ENCODE measurements at places on chromosomes 2 and 18. TPM values are rescaled to one million over a fixed set of nuclear protein-coding genes. Genes with fewer than 3 reads are reported as not detected.

The AKAIN1 gene
- polyA plus RNA-seq: not detected

The DSC2 gene
- polyA plus RNA-seq: 35.1 TPM

GRCh38 chr18:12393510-12393909 lies 14.2 kb upstream of the PRELID3A start:
- no peak for DNase-seq

GRCh38 chr18:55343396-55344073 lies 244.5 kb downstream of the TCF4 start:
- no peak for DNase-seq

DNA sequence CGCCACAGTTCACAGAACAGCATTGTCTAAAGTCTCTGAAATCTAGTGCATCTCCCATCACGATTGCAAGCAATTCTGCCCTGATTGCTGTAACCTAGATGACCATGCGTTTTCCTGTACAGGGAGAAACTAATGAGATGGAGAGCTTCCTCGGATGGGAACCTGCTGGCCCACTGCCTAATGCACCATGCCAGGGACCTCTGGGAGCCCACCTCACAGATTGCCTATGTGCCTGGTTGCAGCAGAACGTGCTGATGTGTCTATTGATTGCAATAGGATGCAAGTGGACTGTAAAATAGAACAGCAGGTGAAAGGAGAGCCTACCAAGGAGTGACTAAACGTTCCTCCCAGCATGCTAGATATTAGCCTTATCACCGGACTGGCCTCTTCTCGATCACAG lies 141.0 kb upstream of the RAB12 start:
- DNase-seq: no peak

- DNase-seq: no peak
Observed at GRCh38 chr2:1593371-1594122, 150.8 kb downstream of the PXDN start.

- DNase-seq: peak; percentile 35
Observed at GRCh38 chr18:56026509-56026908, 438.5 kb upstream of the TCF4 start.

- DNase-seq: no peak
Observed at GRCh38 chr2:27962006-27962405, 71.5 kb downstream of the BABAM2 start.
